ENCODE measurements at places on chromosomes 12 and 14.

DNA sequence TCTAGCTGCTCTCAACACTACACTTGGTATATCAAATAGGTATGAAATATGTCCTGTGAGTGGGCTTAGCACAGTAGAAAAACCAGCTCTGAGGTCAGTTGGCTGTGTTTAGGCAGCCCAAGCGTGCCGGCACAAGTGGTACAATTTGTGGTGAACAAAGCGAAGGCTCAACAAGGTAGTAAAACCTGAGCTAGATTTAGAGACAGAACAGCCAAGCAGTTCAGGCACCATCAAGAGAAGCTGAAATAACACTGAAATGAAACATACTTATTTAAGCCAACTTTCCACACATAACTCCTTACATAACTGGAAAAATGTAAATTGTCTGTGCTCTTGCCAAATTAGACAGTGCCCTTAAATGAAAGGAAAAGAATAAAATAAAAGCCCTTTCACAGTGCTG, 596.8 kb upstream of the FBXO33 start:
- no peak overlapping the region for H3K4me3 ChIP-seq
- no peaks in the 10 kb centered on the region for H3K36me3 ChIP-seq
- peaks cover 9% of the 10 kb centered on the region for H3K27me3 ChIP-seq
- H3K27ac ChIP-seq: no peak overlapping the region

DNA sequence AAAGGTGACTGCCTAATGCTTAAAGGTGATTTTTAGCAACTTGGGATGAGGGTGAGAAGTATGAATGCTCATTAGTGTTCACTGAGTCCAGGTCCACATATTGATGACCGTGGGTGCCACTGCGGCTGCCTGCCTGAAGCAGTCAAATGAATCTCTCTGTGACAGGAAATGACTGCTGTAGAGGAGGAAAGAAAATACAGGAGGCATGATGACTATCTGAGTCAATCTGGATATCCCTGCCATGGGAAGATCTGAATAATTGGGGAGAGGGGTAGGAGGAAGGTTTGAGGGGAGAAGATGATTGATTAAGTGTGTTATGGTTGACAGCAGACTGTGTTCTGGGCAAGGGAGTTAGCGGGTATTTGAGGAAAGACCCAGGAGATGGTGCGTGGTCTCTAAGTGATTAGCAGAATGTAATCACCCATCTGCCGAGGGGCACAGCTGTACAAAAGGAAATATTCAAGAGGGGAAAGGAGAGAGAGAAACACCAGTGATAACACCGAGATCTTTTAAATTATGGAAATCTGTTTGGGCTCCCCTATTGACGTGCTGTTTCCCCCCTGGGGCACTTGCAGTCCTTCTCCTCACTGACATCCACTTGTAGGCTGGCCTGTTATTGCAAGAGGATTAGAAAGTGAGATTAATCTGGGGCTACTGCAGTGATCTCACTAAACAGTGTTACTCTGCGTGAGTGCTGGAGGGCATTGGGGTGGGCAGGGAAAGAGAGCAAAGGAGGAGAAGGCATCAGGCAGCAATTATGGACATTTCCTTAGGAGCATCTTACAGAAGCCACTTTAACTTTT, 97.7 kb downstream of the AKAP6 start:
- H3K4me3 ChIP-seq: no peak overlapping the region
- H3K4me1 ChIP-seq: no peaks in the 10 kb centered on the region
- H3K36me3 ChIP-seq: no peaks in the 10 kb centered on the region

DNA sequence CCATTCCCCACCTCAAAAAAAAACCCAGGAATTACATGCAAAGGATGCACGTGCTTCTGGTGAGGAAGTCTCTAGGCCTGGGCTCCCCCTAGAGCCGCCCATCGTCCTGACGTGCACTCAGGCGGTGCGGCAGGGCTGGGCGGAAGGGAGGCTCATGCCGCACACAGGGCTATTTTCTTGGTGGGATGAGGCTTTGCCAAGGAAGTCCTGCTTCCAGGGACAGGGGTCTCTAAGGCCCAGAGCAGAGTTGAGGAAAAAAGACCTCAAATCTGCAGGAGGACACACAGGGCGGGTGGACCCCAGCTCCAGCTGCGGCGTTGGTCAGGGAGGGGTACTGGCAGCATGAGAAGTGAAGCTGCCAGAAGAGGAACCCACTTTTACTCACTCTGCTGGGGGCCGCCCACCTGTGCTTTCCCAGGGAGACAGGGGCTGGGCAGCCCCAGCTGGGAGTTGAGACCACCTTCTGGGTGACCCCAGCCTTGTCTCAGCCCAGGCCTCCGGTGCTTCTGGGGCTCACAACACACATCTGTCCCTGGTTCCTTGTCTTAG, 4.2 kb downstream of the RHOF start:
- H3K27me3 ChIP-seq: no peaks in the 10 kb centered on the region
- no peak for DNase-seq
- no peak overlapping the region for H3K4me3 ChIP-seq
- peaks cover 9% of the 10 kb centered on the region for H3K36me3 ChIP-seq
- H3K4me1 ChIP-seq: peaks cover 32% of the 10 kb centered on the region

DNA sequence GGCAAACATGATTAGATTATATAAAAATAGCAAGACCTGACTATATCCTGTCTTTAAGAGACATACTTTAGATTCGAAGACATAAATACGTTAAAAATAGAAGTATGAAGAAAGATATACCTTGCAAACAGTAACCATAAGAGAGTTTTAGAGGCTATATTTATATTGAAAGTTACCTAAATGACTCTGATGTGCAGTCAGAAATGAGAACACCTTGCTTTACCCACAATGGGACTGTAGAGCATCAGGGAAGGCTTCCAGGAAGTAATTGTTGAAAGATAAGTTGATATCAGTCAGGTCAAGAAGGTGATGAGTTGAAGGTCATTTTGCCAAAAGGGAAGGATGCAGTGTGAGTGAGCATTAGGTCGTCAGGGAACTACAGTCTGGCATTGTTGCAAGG, 110.2 kb downstream of the NEDD1 start:
- no peaks in the 10 kb centered on the region for H3K36me3 ChIP-seq
- H3K4me3 ChIP-seq: no peak overlapping the region
- no peaks in the 10 kb centered on the region for H3K4me1 ChIP-seq
- no peak overlapping the region for H3K27ac ChIP-seq
- peaks cover 20% of the 10 kb centered on the region for H3K27me3 ChIP-seq

DNA sequence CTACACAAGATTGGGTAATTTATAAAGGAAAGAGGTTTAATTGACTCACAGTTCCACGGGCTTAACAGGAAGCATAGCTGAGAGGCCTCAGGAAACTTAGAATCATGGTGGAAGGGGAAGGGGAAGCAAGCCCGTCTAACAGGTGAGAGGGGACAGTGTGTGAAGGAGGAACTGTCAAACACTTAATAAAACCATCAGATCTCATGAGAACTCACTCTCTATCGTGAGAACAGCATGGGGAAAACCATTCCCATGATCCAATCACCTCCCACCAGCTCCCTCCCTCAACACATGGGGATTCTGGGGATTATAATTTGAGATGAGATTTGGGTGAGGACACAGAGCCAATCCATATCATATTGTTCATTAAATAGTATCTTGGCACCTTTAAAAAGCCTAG, 56.1 kb downstream of the EPS8 start:
- H3K4me1 ChIP-seq: peaks cover 6% of the 10 kb centered on the region
- H3K27me3 ChIP-seq: no peaks in the 10 kb centered on the region
- H3K4me3 ChIP-seq: no peak overlapping the region
- no peaks in the 10 kb centered on the region for H3K36me3 ChIP-seq
- DNase-seq: no peak

- H3K4me1 ChIP-seq: no peaks in the 10 kb centered on the region
- no peak overlapping the region for H3K27ac ChIP-seq
- H3K27me3 ChIP-seq: no peaks in the 10 kb centered on the region
- no peak overlapping the region for H3K4me3 ChIP-seq
- peak; percentile 44 for DNase-seq
- H3K36me3 ChIP-seq: no peaks in the 10 kb centered on the region
These were observed 45.1 kb downstream of the FAM222A start for GRCh38 chr12:109758426-109759420.

- DNase-seq: no peak
- no peak overlapping the region for H3K4me3 ChIP-seq
- H3K36me3 ChIP-seq: no peaks in the 10 kb centered on the region
- peak overlapping the region; percentile 88 for H3K27ac ChIP-seq
These were observed 1.5 kb upstream of the GALNT6 start for GRCh38 chr12:51392556-51393237.

GRCh38 chr14:22996768-22997654, 12.9 kb downstream of the C14orf93 start:
- H3K4me3 ChIP-seq: no peak overlapping the region
- peaks cover 14% of the 10 kb centered on the region for H3K36me3 ChIP-seq
- peaks cover 5% of the 10 kb centered on the region for H3K4me1 ChIP-seq
- DNase-seq: no peak
- H3K27ac ChIP-seq: no peak overlapping the region
